Stimulated activated CD4-positive, alpha-beta T cell treated with anti-CD3 and anti-CD28 coated beads, Interleukin-1b, Interleukin-23, amount 100 ng/mL, for 48 hours (primary cell): ENCODE measurements at places on chromosomes 13 and 19.
A peak's percentile ranks its signal among the peaks of the same experiment; 100 is the strongest.

DNA sequence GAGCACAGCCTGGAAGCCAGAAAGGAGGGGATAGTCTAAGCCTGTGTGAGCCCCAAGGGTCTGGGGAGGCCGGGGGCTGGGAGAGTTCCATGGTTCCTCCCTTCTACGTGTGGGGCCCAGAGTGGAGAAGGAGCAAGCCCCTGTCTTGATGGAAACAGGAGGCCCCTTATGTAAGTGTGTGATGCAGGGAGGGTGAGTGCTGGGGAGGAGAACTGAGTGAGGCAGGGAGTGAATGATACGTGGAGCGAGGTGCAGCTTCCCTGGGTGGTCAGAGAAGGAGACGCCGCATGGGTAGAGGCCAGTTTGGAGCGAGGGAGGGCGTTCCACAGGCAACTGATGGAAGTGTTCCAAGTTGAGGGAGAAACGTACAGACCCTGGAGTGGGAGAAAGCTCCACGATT, 16.0 kb downstream of the MAG start:
- no peak for DNase-seq

DNA sequence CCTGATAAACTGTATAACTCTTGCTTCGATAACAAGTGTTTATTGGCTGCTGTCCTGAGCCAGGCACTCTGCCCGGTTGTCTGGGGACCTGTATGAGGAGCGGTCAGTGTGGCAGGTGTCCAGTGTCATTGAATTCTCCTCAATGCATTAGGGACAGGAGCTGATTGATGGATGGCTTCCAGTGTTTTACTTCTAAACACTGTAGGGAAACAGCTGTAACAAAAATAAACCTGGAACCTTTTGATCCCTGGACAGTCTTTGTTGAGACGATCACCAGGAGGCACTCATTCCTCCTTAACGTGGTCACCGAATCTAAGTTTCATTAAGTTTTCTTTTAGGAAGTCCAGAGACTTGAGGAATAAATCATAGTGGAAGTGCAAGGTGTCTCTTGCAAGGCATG, 17.9 kb downstream of the UBAC2 start:
- DNase-seq: no peak

DNA sequence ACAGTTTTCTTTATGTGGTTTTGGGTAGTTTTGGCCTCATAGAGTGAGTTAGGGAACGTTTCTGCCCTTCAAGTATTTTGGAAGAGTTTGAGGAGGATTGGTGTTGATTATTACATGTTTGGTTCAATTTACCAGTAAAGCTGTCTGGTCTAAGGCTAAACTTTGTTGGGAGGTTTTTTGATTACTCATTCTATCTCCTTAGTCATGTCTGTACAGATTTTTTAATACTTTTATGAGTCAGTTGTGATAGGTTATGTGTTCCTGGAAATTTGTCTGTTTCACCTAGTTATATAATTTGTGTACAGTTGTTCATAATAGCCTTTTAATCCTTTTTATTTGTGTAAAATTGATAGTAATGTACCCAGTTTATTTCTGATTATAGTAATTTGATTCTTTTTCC, 20.4 kb downstream of the RNF17 start:
- no peak for DNase-seq

- no peak for DNase-seq
Measured at GRCh38 chr13:51524829-51525566, 59.3 kb upstream of the WDFY2 start.

DNA sequence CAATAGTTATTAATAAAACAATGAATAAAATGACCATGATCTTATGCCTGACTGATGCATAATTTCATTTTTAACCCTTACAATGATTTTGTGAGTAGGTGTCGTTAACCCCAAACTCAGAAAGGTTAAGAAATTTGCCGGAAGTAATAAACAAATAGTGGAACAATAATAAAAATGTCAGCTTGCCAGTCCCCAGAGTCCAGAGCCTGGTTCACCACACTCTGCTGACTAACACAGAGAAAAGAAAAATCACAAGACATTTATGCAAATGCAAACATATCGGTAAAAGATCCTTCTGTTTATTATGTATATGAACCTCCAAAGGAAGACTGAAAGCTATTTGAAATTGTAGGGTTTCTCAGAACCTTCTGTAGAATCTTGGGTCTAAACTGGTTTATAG, 563.7 kb downstream of the EFNB2 start:
- no peak for DNase-seq

DNA sequence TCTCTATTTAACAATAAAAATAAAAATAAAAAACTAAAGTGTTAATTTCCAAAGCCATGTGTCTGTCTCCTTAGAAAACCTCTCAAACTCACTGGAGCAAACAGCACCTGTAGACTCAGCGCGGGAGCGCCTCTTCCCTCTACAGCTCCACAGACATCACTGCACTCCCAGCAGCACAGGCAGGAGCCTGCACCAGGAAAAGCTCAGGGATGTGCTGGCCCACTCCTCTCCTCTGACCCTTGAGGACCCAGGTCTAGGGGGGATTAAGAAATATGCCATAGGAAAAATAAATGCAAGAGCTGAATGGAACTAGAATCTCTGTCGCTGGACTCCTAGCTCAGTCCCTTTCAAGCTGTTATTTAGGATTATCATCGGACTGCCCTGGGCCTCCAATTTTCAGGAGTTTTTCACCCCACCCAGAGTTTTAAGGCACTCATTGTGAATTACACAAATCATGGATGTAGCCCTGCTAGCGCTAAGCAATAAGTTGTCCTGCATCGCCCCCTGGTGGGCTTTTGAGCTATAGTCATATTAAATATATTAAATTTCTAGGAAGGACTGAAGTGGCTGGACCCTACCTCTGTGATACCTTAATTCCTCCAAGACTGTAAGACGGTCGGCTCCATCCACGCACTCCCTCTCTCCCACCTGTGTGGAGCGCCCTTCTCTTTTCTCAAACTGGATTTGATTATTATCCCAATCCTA, 333.9 kb downstream of the UQCRFS1 start:
- DNase-seq: peak; percentile 60

DNA sequence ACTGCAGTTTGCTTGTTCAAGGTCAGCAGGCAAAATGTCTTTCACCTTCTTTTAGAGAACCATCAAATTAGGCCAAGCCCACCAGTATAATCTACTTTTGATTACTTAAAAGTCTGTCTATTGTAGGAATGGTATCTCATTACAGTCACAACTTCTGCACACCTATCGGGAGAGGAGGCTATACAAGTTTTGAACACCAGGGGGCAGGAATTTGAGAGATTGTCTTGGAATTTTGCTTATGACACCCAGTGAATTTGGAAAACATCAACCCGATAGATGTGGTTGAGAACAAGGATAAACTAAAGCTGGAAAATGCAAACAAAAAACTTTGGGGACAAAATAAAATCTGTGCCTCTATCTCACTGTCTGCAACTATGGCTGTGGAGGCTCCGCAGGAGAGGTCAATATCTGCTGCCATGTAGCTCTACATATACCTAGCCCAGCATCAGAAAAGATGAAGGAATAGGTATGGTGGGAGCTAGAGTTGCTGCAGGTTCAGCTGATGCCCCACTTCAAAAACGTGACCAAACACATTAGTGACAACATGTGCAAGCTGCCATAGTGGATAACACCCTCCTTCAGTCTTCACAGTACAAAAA, 1299.2 kb upstream of the SPRY2 start:
- DNase-seq: no peak
